ENCODE measurements at places on chromosomes 3 and 15. TPM values are rescaled to one million over a fixed set of nuclear protein-coding genes. Genes with fewer than 3 reads are reported as not detected.

Gene MEGF11
- total RNA-seq, result under 0.01 TPM

Gene AADACL2
- total RNA-seq, result not detected

Gene LRRC34
- total RNA-seq, result 3.4 TPM

Gene MLF1
- total RNA-seq, result 8.9 TPM

Gene GATM
- not detected for total RNA-seq

Gene SCG3
- total RNA-seq, result not detected

Gene GASK1A
- total RNA-seq, result 1.3 TPM

Gene GOLGA6A
- not detected for total RNA-seq

Gene FGF12
- total RNA-seq, result 2.3 TPM

Gene MAGI1
- 63.4 TPM for total RNA-seq

Gene POPDC2
- total RNA-seq, result 0.61 TPM
